ENCODE measurements at places on chromosomes 13 and 19.

GRCh38 chr19:7522923-7523667 lies 671 bp downstream of the MCOLN1 start:
- no peak for DNase-seq

GRCh38 chr19:37907735-37908455 lies 887 bp downstream of the SIPA1L3 start:
- no peak for DNase-seq

DNA sequence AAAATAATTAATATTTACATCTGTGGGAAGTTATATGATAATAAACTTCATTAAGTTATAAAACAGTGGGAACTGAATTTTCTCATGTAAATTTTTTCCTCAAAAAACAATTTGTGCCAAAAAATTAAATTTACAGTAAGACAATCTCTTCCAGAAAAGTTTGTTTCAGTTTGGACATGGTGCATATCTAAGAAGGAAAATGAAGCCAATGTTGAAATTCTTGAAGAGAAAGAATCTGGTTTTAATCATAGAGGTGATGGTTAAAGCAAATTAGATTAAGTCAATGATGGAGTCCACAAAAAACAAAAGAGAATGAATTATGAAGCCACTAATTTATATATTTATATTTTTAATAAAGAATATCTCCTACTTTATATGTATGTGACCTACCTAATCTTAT lies 457.2 kb upstream of the SLITRK1 start:
- DNase-seq, result no peak

DNA sequence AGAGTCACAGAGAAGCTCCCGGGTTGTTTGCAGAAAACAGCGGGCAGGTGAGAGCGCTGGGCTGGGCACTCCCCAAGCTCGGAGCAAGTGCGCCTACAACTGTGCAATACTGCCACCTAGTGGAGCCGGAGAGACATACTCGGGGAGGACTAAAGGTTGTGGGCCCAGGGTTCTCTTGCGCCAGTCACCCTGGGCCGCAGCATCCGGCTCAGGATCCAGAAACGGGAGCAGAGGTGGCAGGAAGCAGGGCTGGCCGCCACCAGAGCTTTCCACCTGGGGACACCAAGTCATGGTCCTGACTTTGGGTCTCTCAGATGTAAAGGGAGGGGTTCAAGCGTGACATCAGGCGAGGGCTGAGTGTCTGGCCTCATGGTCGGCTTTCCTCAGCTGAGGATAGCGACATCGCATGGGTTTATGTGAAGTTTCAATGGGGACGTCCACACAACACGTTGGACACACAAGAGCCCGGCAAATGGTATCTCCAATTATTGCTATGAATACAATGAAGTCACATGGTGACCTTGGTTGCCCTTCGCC lies 11.2 kb upstream of the KLK4 start:
- peak; percentile 70 for DNase-seq

DNA sequence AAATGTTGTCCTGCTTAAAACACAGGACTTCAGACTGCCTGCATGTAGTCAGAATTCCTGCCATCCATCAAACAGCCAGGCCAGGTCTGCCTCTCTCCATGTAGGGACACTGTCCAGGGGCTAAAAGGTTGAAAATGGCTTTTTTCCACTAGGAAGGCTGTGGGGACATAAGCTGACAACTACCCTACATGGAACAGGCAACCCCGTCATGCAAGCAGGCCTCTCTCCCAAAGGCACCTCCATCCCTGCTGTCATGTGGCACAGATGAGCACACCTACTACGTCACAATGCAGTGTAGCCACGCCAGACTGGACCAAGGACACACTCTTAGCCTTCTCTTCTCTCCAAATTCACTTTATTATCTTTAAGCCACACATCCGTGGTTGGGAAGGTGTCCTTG lies 40.8 kb downstream of the LATS2 start:
- no peak for DNase-seq

GRCh38 chr13:88541994-88542393 lies 870.8 kb downstream of the SLITRK5 start:
- no peak for DNase-seq

GRCh38 chr19:10292206-10292788 lies 2.5 kb downstream of the ICAM5 start:
- DNase-seq, result peak; percentile 44

DNA sequence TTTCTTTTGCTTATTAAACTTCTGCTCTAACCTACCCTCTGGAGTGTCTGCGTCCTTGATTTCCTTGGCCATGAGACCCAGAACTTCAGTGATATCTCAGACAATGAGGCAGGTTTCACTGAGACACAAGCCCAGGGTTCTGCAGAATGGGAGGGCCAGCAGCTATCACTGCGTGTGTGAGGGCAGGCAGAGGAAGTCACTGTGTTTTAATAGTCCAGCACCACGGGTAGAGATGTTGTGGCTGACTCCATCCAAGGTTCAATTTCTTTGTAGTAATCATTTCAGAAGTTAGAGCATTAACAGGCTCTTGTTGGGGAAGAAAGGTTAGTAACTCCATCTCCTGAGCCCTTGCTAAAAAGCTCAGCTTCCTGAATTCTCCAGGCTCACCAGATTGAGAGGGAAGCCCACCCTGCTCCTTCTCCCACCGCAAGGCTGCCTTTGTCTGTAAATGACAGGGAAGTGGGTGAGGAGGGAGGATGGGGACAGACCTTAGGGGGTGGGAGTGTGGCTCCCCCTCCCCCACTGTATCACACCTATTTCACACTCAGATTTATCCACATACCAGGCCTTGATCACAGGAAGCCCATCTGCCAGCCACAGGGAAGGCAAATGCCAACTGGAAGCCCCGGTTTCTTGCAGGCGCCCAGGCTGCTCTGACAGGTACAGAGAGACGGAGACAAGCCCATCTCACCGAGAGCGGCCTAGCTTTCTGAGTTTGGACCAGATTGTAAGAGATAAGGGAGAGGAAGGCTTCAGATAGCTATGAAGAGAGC lies 2.1 kb downstream of the C19orf12 start:
- DNase-seq, result no peak

GRCh38 chr13:32829269-32829668 lies 187.0 kb upstream of the KL start:
- DNase-seq, result no peak

- no peak for DNase-seq
These were observed 24.7 kb downstream of the SUCLA2 start for GRCh38 chr13:47976325-47976724.

GRCh38 chr13:66962953-66963352 lies 267.2 kb downstream of the PCDH9 start:
- DNase-seq, result no peak

GRCh38 chr19:35130761-35131720 lies 3.8 kb downstream of the LGI4 start:
- DNase-seq, result no peak

DNA sequence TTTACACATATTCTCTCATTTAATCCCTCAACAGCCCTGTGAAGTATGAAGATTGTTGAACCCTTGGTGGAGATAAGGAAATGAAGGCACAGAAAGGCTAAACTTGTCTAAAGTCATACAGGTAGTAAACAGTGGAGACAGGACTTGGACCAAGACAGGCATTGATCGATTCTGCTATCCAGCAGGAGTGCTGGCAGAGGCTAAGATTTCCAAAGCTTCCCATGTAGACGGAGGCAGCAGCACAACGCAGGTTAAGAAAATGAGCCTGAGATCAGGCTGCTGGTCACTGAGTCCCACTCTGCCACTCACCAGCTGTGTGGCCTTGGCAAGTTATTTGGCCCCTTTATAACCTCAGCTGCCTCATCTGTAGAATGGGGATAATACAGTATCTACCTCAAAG lies 85.4 kb upstream of the SLC15A1 start:
- no peak for DNase-seq

- no peak for DNase-seq
These were observed 22.5 kb downstream of the LIG1 start for GRCh38 chr19:48147597-48148175.

GRCh38 chr13:40611004-40611403 lies 55.4 kb downstream of the FOXO1 start:
- DNase-seq, result no peak

DNA sequence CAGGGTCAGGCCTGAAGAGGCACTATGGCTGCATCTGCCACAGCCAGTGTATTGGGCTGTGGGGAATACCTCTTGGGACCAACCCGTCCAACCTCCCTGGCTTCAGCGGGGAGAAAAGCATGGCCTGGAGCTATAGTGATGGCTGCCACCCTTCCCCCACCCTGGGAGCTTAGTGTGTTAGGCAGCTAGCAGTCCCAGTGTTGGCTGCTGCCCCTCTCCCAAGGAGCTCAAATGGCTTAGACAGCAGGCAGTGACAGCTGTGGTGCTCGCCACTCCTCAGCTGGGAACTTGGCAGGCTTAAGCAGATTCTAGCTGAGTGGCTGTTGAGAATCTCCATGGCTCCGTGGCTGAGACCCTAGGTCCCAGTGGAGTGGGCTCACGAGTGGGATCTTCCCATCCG lies 19.7 kb downstream of the ACOD1 start:
- no peak for DNase-seq

DNA sequence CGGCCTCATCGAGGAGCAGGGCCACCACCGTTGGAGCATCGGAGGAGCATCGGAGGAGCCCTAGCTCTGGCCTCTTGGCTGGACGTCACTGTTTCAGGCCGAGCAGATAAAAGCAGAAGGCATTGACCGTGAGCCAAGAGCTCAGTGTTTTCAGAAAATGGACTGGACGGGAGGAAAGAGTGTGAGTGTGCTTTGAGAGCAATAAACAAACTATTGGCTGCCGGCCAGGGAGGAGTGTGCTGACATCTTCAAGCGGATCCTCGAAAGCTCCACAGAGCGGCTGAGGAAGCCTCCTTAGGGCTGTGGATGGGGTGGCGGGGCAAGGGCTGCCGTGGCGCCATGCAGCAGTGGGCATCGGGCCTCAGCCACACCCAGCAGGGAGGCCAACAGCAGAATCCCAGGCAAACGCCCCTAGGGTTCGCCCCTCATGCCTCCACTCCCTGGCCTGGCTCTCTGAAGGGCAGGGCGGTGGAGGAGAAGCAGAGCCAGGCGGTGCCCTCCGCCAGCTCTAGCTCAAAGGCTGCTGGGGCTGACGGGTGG lies 41.8 kb downstream of the IRS2 start:
- DNase-seq, result no peak

GRCh38 chr13:39895254-39895653 lies 239.8 kb downstream of the COG6 start:
- DNase-seq, result no peak

- no peak for DNase-seq
These were observed 320.1 kb upstream of the SLC10A2 start for GRCh38 chr13:103386341-103386740.

DNA sequence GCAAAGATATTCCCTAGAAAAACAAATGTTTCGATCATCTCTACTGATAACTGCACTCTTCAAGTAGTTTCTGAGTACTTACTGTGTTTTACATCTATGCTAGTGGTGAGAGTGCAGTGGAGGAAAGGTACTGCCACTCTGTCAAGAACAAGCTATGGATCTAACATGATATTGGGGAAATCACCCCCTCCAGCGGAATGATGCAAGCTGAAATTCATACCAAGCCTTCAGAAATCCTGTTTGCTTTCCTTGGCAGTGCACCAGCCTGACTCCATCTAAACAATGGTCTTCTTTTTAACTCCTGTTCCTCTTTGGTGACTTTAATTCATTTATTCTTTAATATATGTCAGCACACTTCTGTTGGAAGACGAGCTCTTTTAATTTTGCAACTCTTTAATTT lies 238.0 kb downstream of the PCDH9 start:
- DNase-seq, result no peak

GRCh38 chr13:90448466-90449037 lies 898.9 kb upstream of the MIR17HG start:
- DNase-seq, result no peak

GRCh38 chr19:17391371-17392151 lies 2.4 kb downstream of the CCDC194 start:
- DNase-seq, result no peak

GRCh38 chr13:94419304-94419924 lies 60.1 kb downstream of the DCT start:
- no peak for DNase-seq
